ENCODE measurements at places on chromosomes 2 and 18.

DNA sequence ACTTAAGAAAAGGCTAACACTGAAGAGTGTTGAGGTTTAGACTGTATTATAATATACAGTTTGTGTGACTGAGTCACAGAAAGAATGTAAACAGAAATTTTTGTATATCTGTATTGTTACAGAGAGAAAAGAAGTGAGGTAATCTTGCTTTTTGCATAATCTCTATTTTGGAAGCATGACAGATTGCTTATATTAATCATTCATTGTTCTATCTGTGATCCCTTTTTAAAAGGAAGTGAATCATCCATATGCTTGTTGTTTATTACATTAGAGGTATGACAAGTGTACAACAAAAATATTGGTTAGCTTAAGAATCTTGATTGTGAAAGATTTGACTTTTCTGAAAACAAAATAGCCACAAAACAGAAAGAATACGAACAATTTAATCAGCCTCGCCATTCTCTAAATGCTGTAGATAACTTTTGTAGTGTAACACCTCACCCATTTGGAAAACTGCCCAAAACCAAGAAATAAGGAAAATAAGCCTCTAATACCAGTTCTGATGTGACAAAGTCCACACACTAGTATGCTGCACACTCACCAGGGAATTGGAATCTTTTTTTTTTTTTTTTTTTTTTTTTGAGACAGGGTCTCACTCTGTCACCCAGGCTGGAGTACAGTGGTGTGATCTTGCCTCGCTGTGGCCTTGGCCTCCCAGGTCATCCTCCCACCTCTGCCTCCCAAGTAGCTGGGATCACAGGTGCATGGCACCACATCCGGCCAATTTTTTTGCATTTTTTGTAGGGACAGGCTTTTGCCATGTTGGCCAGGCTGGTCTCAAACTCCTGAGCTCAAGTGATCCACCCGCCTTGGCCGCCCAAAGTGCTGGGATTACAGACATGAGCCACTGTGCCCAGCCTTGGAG, 91.5 kb upstream of the LPIN2 start:
- no peak for DNase-seq

GRCh38 chr2:69914950-69915945, at the start of gene MXD1:
TSS of gene MXD1 (plus strand) at chr2:69915109. CDS start at chr2:69915331, 222 bp downstream.
- peak; percentile 100 for DNase-seq

DNA sequence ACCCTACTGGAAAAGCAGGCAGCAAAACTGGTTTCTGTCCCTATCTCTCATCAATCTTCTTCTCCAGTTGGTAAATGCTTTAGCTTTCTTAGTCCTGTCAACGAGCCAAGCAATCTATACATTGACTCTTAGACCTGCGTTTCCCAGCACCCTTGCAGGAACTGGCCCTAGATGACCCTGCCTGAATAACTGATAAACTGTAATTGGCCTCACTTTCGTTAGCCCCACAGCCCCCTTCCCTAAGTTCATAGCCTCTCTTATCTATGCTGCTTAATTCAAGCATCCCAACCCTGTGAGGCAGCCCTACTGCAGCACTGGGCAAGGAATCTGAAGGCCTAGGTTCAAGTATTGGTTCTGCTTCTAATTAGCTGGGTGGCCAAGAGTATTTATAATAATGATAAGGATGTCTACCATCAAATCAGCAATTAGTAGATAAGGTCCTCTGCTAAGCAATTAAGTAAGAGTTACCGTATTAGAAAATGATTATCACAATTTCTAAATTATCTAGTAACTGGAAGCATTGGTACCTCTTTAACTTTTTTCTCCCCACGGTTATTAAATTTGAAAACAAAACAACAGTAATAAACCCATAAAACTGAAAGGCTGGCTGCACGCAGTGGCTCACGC, 86.4 kb upstream of the RMDN2 start:
- DNase-seq = no peak

DNA sequence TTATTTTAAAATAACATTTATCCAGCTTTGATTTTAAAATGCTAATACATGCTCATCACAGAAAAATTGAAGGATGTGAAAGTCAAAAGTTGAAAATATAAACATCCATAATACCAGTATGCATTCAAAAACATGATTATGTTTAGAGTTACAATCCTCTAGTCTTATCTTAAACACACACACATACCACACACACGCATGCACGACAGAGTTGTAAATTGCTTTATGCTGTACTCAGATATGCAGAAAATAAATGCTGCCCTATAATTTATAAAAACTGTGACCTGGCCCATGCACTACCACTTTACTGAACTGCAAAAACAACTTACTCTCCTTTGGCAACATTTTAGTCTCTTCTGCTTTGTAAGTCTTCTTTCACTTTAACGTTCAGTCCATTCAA, 793.0 kb upstream of the FANCL start:
- no peak for DNase-seq

DNA sequence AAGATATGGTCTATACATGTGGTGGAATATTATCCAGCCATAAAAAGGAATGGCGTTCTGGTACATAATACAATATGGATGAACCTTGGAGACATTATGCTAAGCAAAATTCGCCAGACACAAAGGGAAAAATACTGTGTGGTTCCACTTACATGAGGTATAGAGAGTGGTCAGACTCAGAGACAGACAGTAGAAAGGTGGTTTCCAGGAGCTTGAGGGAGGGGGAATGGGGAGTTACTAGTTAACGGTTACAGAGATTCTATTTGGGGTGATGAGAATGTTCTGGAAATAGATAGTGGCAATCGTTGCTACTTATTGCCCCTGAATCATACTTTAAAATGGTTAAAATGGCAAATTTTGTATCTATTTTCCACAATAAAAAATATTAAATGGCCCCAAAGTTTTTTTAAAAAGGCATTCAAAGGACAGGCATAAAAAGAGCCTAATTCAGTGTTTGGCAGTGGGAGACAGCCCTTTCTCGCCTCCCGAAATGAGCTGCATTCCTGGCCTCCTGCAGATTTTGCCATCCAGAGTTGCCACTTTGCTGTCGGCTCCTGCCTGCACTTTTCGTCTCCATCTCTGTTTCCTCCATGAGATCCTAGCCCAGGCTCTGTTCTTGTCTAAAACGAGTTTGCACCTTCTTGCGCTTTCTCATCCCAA, 13.5 kb downstream of the TNFRSF11A start:
- no peak for DNase-seq

DNA sequence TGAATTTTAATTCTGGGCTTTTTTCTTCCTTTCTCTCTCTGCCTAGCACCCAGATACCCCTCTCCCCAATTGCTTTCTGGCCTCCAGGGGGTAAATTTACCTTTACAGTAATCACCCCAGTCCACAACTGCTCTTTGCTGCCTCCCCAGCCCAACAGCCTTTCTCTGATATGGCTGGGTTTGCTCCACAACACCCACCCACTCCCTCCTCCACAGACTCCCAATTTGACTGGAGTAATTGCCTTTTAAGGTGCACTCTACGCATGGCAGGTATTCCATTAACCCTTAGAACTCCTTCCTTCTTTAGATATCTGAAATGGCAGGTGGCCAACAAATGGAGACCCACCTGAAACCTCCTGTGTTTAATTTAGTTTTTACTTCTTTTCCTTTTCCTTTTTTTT, 3.6 kb downstream of the CELF4 start:
- no peak for DNase-seq

DNA sequence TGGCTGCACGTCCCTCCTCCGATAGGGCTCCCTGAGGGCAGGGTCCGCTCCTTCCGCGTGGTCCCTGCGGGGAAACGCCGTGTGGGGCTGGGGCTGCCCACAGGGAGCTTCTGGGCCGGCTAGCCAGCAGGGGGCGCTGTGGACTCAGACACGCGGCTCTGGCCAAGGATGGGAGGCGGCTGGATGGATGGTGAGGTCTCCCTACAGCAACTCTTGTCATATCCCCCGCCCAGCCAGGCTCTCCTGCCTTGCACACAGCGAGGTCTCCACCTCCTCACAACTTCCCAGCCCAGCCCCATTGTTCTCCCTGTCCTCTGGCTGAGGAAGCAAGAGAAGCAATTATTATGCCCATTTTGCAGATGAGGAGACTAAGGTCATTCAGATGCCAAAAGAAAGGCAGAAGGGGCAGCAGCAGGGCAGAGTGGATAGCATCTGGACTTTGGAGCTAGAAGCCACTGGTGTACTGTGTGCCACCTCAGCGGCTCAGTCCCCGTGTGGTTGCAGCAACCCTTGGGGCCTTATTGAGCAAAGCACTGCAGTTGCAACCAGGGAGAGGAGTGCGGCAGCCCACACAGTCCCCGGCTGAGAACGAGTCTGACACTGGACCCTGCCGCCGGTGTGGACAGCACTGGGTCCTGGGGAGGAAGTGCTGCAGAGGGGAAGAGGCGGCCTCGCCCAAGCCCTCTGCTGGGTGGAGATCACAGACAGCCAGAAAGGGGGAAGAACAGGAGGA, 99.0 kb downstream of the ZFP36L2 start:
- DNase-seq = peak; percentile 93

- no peak for DNase-seq
Measured at GRCh38 chr2:240811346-240812300, 8.4 kb downstream of the KIF1A start.

GRCh38 chr18:9951022-9951859, 37.4 kb downstream of the VAPA start:
- no peak for DNase-seq

- no peak for DNase-seq
Measured at GRCh38 chr2:37653093-37653492, 18.3 kb downstream of the CDC42EP3 start.

- no peak for DNase-seq
Measured at GRCh38 chr2:5885451-5886173, 193.4 kb downstream of the SOX11 start.

Measured in activated naive CD4-positive, alpha-beta T cell treated with Interleukin-2 at 50 U/mL for 16 hours (primary cell).